ENCODE measurements at places on chromosomes 2 and 18.

GRCh38 chr2:121483021-121483420, 47.7 kb upstream of the RNU4ATAC start:
- DNase-seq, result no peak

DNA sequence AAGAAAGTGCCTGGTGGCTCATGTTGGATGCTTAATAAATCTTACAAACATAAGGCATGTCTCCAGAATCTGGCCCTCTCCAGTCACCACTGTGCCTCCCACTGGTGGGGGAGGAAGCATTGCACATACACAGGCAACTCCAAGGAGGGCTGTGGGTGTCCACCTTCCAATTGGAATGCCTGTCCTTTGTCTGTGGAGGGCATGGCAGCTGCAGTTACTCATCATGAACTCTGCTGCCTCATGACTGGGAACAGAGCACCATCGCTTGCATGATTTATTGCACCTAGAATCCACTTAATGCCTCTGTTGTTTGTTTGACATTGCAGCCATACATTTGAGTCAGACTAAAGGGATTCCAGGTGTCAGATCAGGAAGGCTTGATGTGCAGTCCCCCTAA, 278.9 kb downstream of the PRKCE start:
- DNase-seq, result no peak

DNA sequence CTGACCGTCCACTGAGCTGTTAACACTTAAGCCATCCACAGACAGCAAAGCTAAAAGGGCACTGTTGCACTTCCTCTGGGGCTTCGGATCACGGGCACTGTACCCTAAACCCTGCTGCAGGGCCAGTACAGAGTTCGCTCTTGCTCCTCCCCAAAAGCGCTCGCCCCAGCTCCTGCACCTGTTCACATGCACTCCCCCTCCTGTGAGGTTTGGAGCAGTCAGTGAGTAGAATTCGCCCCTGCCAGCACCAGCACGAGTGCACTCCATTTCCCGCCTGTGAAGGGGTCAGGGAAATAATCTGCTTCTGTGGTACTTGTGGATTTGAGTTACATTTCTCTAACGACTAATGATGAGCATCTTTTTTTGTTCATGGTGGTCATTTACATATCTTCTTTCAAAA, 158.8 kb downstream of the PTPRM start:
- no peak for DNase-seq

DNA sequence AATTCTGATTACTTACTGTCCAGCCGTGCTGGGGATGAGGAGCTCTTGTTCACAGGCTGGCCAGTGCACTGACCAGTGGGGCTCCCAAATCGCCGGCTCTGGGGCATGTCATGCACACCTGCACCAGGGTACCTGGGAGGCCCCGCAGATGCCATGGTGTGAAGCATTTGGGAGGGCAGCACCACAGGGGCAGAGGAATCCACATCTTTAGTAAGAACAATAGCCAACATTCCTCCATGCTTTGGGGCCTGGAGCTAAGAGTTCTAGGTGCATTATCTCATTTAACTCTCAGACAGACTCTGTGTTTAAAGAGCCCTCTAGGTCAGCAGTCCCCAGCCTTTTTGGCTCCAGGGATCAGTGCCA, 104.2 kb downstream of the ACKR3 start:
- no peak for DNase-seq

DNA sequence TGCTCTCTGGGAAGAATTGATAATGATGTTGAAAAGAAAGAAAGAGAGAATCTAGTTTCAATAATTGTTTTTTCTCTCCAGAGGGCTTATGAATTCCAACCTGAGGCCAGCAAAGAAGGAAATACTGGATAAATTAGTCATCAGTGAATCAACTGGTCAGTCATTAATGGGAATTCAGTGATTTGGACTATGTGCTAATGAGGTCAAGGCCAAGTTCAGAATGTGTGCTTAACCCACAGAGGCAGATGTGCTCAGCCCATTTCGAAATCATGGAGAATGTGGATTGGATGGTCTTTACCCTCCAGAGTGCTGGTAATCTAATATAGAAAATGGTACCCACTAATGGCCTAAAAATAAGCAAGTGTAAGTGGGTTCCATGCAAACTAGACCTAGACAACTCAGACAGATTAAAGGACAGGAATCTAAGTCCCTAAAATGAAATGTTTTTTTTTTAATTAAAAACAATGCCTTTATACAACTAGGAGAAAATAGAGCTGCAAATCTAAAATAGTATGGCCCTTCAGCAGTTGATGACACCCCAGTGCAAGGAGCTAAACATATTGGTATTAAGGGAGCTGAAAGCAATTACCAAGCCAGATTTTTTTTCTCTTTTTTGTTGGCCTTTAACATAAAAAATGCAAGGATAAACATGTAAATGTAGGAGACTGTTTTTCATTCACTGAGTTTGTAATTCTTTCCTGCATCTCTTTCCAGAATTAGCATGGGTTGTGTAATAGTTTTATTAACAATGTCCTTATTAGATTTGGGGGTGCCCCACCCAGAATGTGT, 296.9 kb downstream of the SATB2 start:
- DNase-seq, result no peak

DNA sequence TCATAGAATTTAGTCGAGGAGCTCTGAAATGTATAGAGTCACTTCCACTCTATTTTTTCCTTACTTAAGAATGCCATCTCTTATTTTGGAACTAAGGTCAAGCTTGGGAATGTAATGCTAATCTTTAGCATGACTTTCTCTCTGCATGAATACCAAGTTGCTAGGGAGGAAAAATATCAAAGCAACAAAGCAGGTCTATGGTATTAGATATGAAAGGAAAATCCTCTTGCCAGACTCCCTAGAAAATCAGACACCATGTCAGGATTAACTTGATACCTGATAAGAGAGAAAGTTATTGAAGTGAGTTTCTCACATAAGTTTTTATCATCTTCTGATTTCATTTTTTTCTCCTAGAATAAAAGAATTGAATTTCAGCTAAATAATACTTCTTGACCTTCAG, 341.7 kb upstream of the ZNF804A start:
- no peak for DNase-seq

DNA sequence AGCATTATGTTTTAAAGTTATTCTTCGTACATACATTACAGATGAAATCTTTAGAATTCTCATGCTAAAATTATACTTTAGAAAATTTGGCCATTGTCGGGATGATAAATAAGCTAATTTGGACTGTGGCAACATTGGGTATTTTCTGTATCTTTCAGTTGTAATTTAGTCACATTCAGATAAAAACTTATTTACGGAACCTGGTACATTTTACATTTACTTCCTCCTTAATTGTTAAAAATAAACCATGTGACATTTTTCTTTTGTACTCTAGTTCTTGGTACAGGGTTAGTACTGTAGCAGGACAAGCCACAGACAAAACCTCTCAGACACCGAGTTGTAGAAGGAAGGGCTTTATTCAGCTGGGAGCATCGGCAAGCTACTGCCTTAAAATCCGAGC, 4.2 kb downstream of the CNDP2 start:
- no peak for DNase-seq

GRCh38 chr2:240930096-240930630, 24.0 kb downstream of the CROCC2 start:
- DNase-seq, result no peak

DNA sequence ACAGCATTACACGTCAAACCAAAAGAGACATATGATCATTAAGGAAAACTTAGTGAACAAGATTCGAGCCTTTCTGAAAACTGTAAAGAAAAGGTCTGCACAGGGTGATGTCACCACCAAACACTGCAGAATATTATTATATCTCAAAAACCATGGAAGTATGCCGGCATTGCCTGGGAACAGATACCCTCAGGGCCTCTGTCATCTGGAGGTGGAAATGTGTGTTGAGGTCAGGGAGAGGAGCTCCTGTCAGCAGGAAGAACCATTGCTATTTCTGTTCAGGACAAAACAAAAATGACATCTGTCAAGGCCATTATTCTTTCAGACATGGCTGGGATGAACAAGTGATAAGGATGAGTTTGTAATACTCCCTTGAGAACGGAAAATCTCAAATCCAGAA, 365.9 kb upstream of the TRIB2 start:
- DNase-seq, result no peak

- DNase-seq, result no peak
These were observed 320.1 kb downstream of the CYP26B1 start for GRCh38 chr2:71827524-71827901.

DNA sequence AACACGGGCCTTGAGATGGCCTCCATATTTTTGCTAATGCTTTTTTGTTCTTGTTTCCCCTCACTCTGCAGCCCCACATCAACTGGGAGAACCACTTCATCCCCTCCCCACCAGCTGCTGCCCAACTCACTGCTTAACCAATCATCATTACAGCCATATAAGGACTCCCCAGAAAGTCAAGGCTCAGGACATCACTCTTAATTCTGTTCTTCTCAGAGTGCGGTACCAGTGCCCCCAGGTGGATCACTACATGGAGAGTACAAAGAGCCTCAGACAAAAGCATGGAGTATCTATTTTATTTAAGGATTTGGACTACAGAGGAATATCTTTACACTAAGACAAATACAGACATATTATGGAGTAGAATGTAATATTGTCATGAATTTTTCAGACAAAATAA, 340.6 kb downstream of the PAX3 start:
- no peak for DNase-seq

DNA sequence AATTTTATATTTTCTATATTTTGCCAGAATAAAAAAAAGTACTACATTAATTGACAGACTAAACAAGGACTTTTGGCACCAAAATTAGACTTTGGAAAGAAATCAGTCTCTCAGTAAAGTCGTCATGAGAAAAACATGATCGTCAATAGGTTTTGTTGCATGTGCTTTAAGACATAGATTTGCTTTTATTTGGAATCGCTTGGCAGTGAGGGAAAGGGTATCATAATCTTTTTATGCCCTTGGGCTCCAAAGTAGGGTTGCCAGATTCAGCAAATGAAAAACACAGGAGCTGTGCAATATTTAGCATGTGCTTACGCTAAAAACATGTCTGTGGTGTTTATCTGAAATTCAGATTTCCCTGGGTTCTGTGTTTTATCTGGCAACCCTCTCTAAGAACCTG, 177.6 kb downstream of the LAMA1 start:
- no peak for DNase-seq

DNA sequence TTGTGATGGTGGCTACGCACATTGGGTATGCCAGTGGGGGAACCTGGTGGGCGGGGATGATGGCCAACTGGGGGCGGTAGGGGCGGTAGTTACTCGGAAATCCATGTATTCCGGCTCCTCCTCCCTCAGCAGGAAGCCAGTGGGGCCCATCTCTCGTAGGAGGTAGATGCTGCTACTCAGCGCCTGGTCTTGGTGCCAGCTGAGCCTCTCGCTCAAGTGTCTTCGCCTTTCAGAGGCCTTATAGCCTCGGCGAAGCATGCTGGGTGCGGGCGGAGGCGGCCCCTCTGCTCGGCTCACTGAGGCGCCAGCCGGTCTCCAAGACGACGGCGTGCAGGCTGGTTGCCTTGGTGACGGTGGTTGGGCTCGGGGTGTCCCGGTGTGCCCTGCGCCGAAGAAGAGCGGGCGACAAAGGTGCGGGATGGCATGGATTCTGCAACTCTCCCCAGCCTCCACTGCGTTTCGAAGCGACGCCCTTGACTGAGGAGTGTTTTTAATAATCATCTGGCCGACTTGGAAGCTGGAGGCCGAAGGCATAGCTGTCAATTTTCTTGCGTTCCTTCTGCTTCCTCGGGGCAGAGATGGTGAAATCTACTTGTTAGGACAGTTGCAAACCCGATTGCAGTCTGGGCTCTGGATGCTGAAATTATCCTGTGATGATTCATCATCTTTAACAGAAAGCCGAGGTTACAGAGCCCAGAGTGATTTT, at the start of gene ZSWIM2:
Gene ZSWIM2, minus strand, starts transcription at position 298 of the 706 bp plus-strand sequence. Its CDS starts 40 bp downstream, at position 258.
- DNase-seq, result peak; percentile 96

DNA sequence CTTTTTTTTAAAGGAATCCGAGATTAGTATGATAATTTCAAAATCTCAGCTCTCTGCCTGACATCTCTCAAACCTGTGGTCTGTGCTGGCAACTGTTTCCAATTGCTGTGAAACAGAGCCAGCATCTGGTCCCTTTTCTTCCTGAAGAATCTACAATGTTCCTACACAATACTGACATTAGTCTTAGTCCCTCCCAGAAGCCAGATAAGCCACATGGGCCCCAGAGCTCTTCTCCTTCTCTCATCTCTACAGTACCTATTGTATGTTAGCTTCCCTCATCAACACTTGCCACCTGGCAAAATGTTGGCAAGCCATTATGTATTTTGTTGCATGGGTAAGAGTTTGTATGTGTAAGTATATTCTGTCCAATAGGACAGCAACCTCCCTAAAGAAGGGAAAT, 62.9 kb upstream of the CDKL4 start:
- no peak for DNase-seq

- DNase-seq, result no peak
These were observed 399.3 kb downstream of the LRATD1 start for GRCh38 chr2:15031745-15032240.

DNA sequence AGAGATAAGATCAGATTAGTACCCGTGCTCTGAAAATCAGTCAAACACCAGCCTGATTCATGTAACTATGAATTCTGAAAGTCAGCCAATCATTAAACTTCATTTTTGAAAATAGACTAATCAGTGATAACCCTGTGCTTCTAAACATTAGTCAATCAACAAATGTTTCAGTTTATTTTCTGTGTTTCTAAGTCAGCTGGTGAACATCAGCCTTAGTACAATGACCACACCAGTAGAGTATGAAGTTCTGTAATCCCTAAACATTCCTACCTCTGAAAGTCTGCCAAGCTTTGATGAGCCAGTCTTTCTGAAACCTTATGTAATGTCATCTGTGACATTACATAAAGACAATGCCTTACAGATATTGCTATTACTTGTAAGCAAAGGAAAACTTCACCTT, 807.4 kb upstream of the CRIM1 start:
- no peak for DNase-seq

GRCh38 chr2:149877913-149878312, 290.3 kb upstream of the MMADHC start:
- DNase-seq, result no peak

DNA sequence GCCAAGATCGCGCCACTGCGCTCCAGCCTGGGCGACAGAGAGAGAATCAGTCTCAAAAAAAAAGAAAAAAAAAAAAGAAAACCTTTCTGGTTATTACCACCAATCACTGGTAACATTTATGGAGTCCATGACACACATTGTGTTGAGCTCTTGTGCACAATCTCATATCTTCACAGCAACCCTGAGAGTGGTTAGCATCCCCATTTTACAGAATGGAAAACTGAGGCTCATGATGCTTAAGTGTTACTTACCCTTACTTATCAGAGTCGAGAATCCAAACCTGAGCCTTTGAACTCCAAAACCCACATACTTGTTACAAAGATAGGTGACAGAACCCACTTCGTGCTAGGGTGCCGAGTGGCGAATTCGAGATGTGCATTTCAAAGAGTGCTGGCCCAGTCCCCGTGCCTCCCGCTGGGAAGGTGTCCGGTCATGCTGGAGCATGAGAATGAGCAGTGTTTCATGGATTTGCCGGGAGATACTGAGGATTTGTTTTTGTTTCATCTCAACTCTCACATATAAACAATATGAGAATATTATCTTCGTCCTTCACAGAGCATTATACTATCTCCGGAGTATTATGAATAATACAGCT, 50.9 kb downstream of the CYP27C1 start:
- no peak for DNase-seq

- no peak for DNase-seq
These were observed 215.8 kb downstream of the NDUFA10 start for GRCh38 chr2:239809391-239809790.

- DNase-seq, result no peak
These were observed 184.1 kb downstream of the CALCRL start for GRCh38 chr2:187263675-187264560.

Data from spinal cord (tissue), 10 donors.